ENCODE measurements at places on chromosomes 2 and 18.

- no peak for DNase-seq
Measured at GRCh38 chr2:202577250-202578183, 57.3 kb upstream of the FAM117B start.

DNA sequence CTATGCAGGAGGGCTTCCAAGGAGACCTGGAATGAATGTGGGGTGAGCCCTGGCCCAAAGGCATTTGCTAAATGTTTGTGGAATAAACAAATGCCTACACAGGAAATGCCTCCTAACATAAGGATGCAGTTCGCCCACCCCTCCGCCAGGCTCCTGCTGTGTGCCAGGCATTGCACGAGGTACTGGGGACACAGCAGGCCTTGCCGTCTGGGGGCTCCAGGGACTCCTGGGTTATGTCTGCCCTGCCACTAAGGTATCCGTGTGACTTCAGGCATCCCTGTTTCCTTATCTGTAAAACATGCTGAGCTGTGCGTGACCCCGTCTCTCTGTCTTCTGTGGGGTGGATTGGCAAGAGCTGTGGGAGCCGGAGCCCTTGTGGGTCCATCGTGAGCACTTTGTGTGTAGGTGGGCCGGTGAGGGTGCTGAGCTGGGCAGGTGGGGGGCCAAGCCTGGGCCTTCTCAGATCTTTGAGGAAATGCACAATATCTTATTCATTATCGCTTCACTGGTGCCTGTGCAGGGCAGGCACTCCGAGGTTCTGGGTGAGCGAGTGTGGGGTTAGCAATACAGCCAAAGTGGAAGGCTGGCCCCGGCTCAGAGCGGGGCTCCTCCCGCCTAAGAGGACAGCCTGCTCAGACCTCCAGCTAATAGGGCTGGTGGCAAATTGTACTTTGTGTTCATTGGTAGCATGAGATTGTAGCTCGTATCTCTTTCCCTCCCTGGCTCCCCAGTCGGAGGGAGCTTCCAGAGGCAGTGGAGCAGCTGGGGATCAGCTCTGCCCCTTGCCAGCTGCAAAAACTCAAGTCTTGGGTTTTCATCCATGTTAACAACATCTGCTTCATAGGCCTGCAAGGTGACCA, 126.8 kb downstream of the GLI2 start:
- DNase-seq = no peak

DNA sequence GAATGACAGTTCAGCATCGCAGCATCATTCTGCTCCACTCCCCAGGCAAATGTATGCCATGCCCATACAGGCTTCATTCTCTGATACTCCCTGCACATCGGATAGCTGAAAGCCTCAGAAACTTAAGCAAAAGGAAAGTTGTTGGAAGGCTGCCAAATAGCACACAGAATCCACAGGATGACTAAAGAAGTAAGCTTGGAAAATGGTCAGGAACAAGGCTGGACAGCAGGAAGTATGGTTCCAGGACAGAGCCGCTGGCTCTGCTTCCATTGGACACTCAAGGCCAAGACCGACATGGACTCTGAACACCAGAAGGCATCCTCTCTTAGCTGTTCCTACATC, 256.5 kb downstream of the CDH20 start:
- no peak for DNase-seq

GRCh38 chr2:118858485-118859156, 11.2 kb upstream of the EN1 start:
- no peak for DNase-seq

GRCh38 chr2:40734797-40735196, 282.9 kb upstream of the SLC8A1 start:
- no peak for DNase-seq

GRCh38 chr2:29196792-29197788, 81.9 kb downstream of the CLIP4 start:
- peak; percentile 72 for DNase-seq

GRCh38 chr2:25131567-25132298, 36.6 kb downstream of the POMC start:
- no peak for DNase-seq

DNA sequence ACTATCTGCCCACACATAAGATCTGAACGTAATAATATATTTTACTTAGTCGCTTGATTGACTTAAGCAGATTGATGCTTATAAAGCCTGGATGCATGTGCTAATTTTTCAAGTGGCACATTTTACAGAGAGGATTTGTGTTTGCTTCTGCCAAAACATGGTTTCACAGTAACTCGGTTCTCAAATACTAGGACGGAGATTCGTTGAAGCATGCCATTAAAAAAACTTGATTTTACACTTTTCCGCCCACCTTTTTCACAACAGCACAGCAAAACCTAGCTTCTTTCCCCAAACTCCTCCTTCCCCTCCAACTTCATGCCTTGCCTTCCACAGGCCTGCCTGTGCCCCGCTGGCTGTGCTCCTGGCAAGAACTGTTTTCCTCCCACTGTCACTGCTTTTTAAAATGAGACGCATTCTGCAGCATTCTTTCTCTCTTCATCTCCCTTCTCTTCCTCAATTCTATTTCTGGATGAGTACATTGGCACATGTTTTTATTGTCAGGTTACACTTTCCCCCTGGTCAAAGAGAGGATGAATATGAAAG, 55.1 kb upstream of the LMAN1 start:
- no peak for DNase-seq

DNA sequence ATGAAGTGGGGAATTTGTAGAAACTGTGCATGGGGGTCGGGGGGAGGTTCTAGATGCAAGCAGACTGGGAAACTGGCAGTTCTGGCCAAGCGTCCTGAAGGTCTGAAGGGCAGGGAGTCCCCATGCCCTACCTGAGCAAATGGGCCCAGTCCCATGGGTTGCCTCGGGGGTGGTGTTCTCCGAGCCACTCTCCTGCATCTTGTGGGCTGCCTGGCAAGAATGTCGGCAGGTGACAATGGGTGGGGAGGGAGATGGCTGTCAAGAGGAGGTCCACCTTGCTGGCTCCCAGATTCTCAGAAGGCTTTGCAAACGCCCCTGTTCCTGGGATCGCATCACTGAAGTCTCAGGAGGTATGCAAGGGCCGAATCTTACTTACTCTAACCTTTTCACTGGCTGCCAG, 21.3 kb downstream of the INHBB start:
- no peak for DNase-seq

DNA sequence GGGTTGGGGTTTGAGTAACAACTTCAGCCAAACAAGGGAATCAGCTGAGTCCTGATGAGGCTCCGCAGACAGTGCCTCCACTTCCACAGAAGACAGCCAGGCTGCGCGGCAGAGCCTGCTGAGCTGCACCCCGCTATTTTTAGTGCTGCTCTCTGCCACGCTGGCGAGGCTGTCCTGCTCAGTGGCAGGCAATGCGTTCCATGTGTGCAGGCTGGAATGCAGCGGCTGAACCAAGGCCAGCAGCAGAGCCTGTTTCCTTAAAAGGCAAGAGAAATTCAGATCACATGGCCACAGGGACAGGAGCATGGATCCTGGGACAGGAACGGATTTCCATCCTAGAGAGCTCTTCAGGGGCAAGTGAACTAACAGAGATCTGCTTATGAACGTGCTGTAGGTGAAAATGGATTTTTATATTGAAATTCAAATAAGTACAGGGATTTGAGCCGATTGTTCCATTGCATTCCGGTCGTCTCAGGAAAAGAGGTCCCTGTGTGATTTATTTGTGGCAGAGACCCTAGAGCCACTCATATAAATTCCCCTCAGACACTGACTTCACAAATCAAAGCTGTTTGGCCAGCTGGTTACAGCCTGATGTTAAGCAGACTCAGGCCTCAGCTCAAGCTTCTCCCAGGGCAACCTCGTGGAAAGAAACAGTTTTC, 98.7 kb downstream of the COL6A3 start:
- DNase-seq = no peak

DNA sequence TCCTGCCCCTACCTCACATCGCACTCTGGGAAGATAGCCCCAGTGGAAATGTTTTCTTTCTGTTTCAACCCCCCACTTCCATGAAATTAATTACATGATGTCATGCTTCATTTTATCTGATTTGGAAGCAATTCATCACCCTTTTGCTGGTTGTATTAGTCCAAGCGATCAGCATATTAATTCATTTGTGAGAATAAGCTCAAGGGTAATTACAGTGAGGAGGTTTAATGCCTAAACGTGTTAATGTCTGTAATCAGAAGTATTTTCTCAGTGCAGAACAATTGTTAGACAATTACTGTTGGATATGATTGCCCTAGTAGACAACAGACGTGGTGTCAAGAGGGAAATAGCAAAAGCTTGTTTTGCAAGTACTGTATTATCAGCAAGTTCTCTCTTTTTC, 746.3 kb downstream of the CPS1 start:
- no peak for DNase-seq

DNA sequence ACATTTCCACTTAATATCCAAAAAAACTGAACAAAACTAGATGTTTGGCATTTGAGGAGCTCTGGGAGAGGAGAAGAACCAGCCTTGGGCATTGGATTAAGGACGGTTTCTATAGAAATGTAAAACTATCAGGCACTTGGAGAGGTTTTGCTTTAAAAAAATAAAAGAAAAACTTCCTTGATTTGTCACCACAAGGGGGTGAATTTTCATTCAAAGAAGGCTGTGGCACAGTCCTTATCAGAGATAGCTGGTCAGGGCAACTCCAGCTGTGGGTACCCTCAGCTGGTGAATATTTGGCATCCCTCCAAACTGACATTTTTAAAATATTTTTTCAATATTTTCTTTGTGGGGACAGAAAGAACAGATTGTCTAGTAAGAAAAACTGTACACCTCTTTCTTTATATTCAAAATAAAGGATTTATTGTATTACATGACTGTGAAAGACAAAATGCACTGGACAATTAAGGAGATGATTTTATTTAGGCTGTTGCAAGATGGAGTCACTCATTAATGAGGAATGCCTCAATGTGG, 46.1 kb upstream of the TBC1D8 start:
- DNase-seq = no peak

DNA sequence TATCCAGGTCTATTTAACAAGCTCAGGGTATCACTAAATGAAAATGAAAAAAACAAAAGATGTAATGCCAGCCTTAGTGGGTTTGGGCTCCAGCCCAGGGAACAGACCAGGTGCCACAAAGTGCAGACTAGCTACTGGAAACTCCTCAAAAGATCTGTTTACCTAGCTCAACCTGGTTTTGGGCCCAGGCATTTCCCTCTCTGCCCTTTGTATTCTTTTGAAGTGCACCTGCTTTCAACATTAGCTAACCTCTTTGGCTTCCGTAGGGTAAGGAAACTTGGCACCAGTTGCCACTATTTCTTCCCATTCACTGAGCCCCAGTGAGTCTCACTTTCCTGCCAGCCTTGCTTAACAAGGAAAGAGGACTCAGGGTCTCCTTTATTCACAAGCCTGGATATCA, 123.6 kb upstream of the CDCA7 start:
- no peak for DNase-seq

- DNase-seq = no peak
Measured at GRCh38 chr2:43218702-43219382, 7.6 kb downstream of the ZFP36L2 start.

GRCh38 chr18:48099481-48100164, 169.2 kb upstream of the SMAD2 start:
- DNase-seq = no peak

DNA sequence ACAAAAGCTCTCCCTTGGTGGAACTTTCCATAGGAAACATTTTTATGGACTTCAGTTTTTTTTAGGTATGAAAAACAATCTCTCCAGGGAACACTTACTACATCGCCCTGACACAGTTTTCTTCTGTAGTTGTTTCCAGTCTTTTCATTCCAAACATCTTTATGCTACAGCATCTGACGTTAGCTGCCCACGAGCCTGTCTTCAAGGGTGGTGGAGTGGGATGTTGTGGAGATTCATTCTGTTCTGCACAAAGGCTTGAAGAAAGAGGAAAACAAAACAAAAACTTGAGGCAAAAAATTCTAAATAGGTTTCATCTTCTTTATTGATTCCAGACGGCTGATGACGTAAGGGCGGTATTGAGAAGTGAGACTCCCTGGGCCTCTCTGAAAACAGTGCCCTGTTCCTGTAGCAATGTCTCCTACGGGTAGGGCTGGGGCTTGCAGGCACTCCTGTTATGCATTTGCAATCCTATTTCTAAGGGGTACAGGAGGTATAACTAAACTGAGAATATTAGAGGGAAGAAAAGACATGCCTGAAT, 375.0 kb downstream of the RNF144A start:
- DNase-seq = no peak

GRCh38 chr2:46451131-46451711, 28.1 kb upstream of the TMEM247 start:
- DNase-seq = no peak

- no peak for DNase-seq
Measured at GRCh38 chr18:45359275-45360009, 255.8 kb upstream of the SLC14A2 start.

DNA sequence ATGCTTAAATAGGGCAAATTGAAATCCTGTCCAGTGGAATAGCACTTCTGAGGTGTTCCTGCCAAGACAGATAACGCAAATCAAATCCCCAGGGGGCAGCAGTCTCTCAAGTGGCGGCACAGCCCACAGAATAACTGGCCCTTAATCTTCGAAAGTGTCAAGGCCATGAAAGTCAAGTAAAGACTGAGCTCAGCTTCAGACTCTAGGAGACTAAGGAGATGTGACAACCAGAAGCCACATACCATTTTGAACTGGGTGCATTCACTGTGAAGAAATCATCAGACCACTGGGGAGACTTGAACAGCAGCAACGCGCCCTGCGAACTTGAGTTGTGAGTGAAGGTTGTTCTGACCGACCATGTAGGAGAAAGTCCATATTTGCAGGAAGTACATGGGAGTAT, 66.0 kb upstream of the ASAP2 start:
- no peak for DNase-seq

- DNase-seq = no peak
Measured at GRCh38 chr2:184769023-184769422, 170.7 kb downstream of the ZNF804A start.

DNA sequence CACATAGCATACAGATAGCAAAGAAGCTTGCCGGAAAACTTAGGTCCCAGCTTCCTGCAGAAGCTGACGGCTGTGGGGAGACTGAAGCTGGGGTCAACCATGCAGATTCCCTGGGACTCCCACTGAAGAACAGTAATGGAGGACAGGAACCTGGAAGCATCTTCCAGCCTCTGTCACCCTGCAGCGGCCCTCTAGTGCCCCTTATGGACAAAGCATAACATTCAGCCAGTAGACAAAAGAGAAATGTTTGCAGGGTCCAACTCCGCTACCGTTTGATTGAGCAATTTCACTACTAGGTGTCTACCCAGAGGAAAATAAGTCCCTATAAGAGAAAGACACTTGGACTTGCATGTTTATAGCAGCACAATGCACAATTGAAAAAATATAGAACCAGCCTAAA, 460.6 kb downstream of the CNTNAP5 start:
- no peak for DNase-seq

GRCh38 chr2:218152777-218153176, 14.0 kb downstream of the CXCR1 start:
- no peak for DNase-seq

GRCh38 chr2:96751800-96752199, 8.9 kb upstream of the CNNM4 start:
- DNase-seq = no peak

DNA sequence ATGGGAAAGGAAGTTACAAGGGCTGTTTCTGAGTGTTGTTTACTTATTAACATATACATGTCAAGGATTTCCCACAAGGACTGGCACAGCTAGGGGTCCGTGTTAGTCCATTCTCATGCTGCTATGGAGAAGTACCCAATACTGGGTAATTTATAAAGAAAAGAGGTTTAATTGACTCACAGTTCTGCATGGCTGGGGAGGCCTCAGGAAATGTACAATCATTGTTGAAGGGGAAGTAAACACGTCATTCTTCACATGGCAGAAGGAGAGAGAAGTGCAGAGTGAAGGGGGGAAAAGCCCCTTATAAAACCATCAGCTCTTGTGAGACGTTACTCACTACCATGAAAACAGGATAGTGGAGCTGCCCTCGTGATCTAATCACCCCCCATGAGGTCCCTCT, 128.9 kb upstream of the CELF4 start:
- no peak for DNase-seq
